ENCODE measurements at places on chromosomes 2 and 18.
A peak's percentile ranks its signal among the peaks of the same experiment; 100 is the strongest.

GRCh38 chr18:77208964-77209363 lies 40.7 kb upstream of the GALR1 start:
- DNase-seq, result peak; percentile 84

GRCh38 chr18:74589021-74589420 lies 8.6 kb upstream of the ZNF407 start:
- no peak for DNase-seq

GRCh38 chr18:26196605-26197004 lies 29.6 kb upstream of the TAF4B start:
- DNase-seq, result no peak

DNA sequence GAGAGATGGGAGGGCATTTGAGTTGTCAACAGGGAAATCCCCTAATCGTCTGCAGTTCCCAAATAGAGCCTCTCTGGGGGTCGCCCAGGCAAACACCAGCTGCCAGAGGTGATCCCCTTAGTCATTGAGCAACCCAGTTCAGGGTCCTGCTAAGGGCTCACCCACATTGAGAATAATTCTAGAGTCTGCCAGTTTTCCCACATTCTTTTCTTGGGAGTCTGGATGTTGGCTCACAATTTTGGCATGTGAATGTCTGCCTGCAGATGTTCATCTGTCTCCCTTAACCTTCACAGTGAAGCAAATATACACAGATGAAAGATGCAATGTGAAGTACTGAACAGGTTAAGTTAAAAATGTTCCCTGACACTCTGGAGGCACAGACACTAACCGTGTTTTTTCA lies 11.4 kb upstream of the SMIM21 start:
- peak; percentile 62 for DNase-seq

DNA sequence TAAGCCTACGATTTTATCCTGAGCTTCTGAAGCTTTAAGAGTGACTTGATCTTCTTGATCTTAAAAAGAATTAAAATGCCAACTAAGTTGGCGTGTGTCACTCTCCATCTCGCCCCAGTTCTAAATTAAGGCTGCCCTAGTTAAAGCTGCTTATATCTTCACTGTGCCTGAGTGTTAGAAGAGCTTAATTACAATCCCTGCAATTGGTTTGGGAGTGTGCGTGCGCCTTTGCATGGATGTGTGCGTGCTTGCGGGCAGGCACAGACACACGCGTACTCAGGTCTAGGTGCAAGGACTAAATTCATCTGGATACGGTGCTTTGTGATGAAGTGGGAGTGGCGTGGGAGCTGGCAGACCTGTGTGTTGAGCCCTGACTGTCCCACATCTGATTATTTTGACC lies 201.5 kb downstream of the FAM210A start:
- no peak for DNase-seq

- peak; percentile 11 for DNase-seq
Measured at GRCh38 chr18:50819027-50819727, 639 bp downstream of the MRO start.

- DNase-seq, result peak; percentile 84
Measured at GRCh38 chr2:202096736-202097135, 23.7 kb downstream of the KIAA2012 start.

DNA sequence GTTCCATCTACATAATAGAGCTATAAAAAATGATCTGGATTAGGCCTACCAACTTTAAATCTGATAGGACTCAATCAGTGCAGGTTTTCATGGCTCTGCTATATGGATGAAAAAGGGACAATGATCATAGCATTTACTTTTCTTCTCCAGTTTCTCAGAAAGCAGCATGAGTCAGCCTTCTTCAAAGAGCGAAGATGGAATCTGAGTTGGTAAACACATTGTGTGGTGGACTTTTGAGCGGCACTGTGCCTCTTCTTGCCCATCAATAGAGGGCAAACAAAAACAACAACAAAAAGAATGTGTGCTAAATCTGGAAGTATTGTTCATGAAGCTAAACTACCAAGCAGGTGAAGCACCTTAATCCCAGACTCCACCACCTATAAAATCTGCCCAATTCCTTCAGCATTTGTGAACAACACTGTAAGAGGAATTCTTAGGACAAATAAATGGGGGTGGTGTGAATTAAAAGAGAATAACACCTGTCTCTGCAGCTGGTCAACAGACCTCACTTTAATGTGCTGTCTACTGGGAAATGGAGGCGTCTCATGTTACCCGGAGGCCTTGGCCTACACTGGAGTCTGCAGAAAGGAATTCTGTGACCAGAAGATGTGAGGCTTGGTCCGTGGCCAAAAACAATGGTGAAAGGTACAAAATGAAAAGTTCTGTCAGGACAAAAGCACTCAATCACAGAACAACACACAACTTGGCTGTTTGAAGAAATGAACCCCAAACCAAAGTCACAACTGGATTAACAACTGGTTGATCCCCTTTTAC lies 609.0 kb downstream of the IRS1 start:
- DNase-seq, result peak; percentile 26

GRCh38 chr18:40124107-40124506 lies 1830.9 kb upstream of the PIK3C3 start:
- peak; percentile 54 for DNase-seq

GRCh38 chr2:119544075-119544938 lies at the start of gene CFAP221:
CFAP221 (plus strand) TSS chr2:119544449; CDS start chr2:119546132, 1,683 bp downstream.
- DNase-seq, result peak; percentile 52

- no peak for DNase-seq
Measured at GRCh38 chr18:388200-388599, 112.3 kb downstream of the COLEC12 start.

DNA sequence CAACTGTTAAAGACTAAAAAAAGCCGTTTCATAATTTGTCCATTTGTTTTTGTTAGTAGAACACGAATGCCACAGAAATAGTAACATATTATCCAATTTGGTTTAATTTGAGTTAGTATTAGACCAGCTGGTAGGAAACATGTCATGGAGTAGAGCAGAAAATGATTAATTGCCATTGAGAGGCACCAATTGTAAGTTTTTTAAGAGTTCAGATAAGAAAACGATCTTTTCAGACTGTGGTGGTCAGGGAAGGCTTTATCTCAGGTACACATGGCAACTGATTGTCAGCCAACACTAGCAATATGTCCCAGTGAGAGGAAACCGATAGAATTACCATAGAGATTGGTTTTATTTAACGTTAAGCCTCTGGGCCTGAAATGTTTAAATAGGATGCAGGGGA lies 438.2 kb upstream of the MAP2 start:
- DNase-seq, result no peak

DNA sequence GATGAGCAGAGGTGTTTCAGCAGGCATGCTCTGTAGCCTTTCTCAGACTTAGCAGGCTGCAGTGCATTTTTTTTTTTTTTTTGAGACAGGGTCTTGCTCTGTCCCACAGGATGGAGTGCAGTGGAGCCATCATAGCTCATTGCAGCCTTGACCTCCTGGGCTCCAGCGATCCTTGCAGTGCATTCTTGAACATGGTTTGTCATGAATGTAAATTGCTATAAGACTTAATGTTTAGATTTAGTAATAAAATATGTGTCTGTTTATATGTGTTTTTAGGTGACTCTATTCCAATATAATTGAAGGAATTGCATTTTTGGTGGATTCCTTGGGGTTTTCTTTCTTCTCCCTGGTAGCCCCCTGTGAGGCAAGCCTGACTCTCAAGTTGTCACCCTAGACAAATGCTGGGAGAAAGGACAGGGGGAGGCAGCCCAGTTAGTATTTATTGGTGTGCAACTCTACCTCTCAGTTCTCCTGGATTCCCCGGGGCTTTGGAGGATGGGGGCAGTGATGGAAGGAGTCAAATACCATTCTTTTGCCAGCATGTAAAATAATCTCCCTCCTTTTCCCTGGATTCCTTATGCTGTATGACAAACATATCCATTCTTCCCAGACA lies 22.7 kb downstream of the LYPD6B start:
- DNase-seq, result no peak

GRCh38 chr2:191410646-191411436 lies 165.6 kb downstream of the MYO1B start:
- DNase-seq, result no peak

DNA sequence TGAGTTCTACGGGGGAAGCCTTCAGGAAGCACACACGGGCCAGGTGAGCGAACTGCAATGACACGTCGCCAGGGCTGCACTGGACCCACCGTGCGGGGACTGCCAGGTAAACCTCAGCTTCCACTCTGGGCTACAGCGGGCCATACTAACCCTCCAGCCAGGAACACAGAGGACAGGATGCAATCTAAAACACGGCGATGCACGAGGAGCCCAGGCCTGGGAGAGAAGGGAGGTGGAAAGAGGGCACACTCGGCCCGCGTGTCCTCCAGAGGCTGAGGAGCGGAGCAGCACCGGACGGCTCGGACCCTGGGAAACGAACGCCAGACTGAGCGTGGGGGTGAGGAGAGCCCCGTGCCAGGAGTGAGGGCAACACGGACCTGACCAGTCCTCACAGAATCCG lies 69.3 kb downstream of the HDAC4 start:
- no peak for DNase-seq

Data from fibroblast of mammary gland (primary cell).